ENCODE measurements at places on chromosomes 3 and 15.

GRCh38 chr3:18030371-18030870, 288.0 kb upstream of the TBC1D5 start:
- DNase-seq, result no peak

GRCh38 chr3:175093748-175094147, 234.6 kb downstream of the NAALADL2 start:
- no peak for DNase-seq

GRCh38 chr3:195591852-195592251, 8.1 kb upstream of the APOD start:
- no peak for DNase-seq

DNA sequence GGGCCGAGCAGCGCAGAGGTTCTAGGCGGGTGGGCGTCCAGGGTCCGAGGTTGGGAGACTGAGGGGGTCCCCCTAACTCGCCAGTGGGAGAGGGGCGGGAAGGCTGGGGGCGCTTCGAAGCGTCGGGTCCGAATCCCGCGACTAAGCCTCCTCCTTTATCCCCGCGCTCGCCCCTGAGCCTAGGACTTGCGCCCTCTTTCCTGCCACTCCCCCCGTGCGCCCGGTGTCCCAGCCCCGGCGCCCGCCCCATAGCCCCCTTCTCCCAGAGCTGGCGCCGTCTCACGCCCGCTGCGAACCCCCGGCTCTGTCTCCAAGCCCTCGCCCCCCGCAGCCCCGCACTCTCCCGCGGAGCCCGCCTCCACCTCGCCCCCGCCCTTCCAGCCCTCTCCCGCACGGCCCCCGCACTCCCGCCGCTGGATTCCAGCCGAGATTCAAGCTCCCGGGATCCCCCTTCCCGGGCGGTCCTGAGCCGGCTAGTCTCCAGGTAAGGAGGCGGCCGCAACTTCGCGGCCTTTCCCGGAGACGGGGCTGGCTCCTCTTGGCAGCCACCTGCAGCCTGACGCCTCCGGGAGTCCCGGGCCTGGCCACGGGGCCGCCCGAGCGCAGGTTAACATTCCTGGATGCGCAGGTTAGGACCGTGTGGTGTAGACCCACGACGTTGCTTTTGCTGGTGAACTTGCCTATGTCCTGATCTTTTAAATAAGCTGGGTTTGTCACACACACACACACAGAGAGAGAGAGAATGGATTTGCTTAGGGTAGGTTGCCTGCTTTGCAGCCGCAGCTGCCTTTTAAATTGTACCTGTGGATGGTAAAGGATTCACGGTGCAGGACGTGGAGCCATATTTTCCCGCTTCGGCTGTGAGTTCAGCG, 563 bp downstream of the PXYLP1 start:
- peak; percentile 27 for DNase-seq

DNA sequence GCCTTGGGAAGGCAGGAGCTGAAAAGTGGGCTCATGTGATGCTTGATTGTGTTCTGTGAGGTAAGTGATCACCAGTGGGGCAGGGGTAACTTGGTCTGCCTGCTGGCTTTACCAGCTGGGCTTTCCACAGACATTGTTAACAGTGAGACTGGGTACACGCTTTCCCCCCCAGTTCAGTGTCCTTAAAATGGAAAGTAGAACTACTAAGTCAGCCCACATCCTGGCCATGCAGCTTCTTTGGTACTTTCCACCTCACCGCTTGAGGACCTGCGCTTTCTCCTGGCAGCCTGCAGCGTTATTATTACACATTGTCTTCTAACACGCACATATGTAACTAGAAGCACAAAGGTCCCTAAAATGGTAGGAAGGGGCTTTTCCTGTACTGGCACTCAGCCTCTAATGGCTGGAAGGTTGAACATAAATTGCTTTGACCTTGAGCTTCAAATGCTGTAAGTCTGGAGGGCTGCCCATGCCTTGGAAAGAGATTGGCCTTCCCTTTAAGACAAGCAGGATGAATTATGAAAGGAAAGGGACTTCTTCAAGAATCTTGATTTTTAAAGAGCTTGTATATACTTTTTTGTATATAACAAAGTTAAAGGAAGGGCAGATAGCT, 216.1 kb upstream of the ROPN1 start:
- DNase-seq, result no peak

GRCh38 chr3:54020436-54020835, 101.9 kb upstream of the CACNA2D3 start:
- DNase-seq, result no peak

GRCh38 chr3:39668420-39668819, 141.0 kb upstream of the MYRIP start:
- peak; percentile 52 for DNase-seq

DNA sequence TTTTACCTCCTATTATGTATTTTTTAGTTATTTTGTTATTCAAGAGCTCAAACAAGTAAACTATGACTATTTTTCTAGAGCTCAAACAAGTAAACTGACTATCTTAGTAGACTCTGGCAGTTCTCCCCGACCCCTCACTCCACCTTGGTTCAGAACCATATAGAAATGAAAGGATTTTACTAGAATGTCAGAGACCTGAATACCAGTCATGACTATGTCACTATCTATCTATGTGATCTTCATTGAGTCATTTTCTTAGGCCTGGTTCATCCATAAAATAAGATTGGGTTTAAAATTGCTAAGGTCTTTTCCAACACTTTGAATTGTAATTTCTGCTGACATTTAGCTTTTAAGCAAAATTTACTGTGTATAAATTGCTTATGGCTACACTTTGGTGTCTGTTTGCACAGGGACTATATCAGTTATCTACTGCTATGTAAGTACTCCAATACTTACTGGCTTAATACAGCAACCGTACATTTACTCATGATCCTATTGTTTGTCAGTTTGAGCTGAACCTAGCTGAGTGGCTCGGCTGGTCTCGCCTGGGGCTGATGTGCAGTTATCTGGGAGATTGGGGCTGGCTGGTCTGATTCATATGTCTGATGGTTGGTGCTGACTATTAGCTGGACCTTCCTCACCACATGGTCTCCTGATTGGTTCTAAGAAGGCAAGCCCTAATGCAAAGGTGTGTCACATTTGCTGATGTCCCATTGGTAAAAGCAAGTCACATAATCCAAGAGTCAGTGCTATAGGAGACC, 37.0 kb downstream of the RASA2 start:
- DNase-seq, result no peak

GRCh38 chr3:106332884-106333283, 464.1 kb upstream of the CBLB start:
- peak; percentile 95 for DNase-seq

DNA sequence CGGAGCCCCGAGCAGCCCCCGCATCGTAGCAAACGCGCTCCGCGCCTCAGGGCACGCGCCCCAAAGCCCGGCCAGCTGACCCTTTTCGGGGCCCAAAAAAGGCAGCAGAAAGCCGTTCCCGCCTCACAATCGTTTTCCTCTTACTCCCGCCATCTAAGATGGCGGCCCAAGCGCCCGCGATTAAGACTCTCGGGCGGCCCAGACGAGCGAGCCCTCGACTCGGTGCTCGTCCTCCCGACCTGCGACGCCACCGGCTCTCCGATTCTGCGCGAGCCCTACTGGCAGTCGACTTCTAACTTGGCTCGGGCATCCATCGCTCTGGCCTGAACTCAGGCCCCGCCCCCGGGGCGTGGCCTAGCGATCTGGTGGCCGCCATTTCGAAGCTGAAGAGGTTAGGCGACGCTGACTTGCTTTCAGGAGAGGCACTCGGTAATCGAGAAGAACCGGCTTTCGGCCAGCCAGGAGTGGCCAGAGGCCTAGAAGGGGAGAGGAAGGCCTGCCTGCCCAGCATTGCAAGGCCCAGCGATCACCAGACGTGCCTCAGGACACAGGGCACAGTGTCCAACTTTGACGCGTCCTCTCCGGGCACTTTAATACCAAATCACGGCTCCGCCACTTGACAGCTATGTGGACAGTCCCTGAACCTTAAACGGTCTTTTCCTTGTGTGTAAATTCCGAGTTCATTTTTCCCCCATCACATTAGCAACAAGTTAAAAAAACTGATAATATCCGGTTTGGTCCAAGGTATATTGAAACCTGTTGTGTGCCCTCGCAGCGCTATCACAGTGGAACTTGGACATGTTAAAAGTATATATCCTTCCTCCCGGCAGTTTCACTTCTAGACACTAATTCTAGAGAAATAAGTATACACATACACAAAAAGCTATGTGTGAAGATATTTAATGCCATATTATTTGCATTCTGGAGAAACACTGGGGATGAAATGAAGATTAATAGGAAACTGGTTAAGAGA, at the start of gene RAF1:
Gene RAF1, minus strand, starts transcription at position 182 of the 973 bp plus-strand sequence. CDS start 45,396 bp downstream, outside the sequence.
- DNase-seq, result peak; percentile 99

GRCh38 chr15:79071901-79072300, 18.7 kb downstream of the RASGRF1 start:
- DNase-seq, result no peak

DNA sequence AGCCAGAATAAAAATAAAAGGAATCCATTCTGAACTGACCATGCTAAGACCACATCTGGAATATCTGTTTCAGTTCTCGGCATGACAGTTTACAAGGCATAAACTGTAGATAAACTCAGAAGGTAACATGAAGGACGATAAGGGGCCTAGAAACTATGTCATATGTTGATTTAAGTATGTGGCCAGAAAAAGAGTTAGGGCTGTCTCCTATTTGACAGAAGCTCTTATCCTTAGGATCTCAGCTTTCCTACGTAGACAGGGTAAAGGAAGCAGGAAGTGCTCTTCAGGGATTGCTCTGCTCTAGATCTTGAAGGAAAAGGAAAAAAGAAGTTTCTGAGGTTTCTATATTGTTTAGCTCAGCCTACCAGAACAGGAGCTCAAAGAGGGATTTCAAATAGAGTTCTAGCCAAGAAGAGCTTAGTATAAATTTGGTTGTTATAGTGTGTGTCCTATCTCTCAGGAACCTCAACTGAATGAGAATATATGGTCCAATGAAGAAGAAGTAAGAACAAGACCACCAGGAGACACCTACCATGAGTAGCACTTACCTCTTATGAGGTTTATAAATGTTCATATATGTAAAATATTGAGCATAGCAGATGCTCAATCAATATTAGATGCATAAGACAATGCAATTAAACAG, 59.2 kb downstream of the TP53BP1 start:
- DNase-seq, result no peak
